ENCODE measurements at places on chromosomes 1 and 21. TPM values are rescaled to one million over a fixed set of nuclear protein-coding genes. Genes with fewer than 3 reads are reported as not detected.

Gene SLC35E2B
- 25.5 TPM for total RNA-seq

Gene TMEM240
- 5.4 TPM for total RNA-seq

Gene TAS1R1
- total RNA-seq, result 0.17 TPM

Gene CLDN19
- total RNA-seq, result under 0.01 TPM

Gene PEAR1
- 0.09 TPM for total RNA-seq

Gene MAN1C1
- total RNA-seq, result 4.4 TPM

Gene CD1C
- not detected for total RNA-seq

Gene UTS2
- total RNA-seq, result not detected

Gene TEX38
- not detected for total RNA-seq

Gene HIVEP3
- 0.17 TPM for total RNA-seq

Gene AVPR1B
- not detected for total RNA-seq

Gene TFF2
- total RNA-seq, result not detected

Gene F13B
- not detected for total RNA-seq

Gene SLFNL1
- 0.60 TPM for total RNA-seq

Gene CLCA1
- not detected for total RNA-seq

Measured in bronchial smooth muscle cell (primary cell).